Stimulated activated CD4-positive, alpha-beta T cell treated with anti-CD3 and anti-CD28 coated beads, Interleukin-2, amount 100 ng/mL, for 4 hours (primary cell): ENCODE measurements at places on chromosomes 2 and 18.

DNA sequence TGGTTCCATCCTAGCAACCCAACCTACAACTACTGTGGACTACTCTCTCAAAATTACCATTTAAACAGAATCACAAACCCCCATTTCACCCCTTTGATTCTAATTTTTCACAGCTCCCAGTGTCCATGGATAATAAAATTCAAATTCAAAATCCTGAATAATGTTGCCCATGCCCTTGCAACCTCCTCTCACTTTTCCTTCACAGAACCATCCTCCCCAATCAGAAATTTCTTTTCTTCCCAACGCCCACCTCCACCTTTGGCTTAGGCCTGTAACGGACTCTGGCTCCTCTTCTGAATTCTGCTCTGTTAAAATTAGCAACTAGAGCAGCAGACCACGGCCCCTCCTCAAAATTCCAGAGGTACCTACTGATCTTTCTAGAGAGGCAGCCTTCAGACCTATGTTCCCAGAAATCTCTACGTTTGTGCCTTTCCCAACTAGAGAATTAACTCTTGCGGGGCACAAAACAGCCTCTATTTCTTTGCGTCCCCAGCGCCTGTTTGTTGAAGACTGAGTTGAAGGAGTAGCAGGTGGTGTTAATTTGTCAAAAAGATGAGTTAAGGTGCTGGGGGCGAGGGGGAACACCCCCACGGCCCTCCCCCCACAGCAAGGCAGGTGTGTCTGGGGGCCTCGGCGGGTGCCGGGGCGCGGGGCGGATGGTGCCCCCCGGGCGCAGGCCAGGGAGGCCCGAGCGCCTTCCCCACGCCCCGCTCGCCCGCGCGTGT is 428 bp upstream of the MAP3K20 start:
- DNase-seq = no peak

DNA sequence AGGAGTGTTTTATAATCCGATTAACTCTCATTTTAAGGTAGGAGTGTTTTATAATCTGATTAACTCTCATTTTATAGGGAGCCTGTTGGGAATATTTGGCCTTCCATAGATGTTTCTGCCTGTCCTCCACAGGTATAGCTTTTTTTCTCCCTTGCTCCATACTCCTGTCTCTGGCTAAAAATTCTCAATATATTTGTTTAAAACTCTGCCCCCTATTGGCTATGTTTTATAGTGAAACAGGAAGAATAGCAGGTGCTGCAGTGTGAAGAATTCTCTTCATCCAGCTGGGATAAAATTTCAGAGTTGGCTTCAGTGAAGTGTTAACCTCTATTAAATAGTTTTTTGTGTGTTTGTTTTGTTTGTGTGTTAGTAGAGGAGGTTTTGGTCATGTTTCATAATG is 1046.0 kb upstream of the TMEFF2 start:
- DNase-seq = no peak

GRCh38 chr2:19785867-19786266 is 115.9 kb downstream of the TTC32 start:
- no peak for DNase-seq

DNA sequence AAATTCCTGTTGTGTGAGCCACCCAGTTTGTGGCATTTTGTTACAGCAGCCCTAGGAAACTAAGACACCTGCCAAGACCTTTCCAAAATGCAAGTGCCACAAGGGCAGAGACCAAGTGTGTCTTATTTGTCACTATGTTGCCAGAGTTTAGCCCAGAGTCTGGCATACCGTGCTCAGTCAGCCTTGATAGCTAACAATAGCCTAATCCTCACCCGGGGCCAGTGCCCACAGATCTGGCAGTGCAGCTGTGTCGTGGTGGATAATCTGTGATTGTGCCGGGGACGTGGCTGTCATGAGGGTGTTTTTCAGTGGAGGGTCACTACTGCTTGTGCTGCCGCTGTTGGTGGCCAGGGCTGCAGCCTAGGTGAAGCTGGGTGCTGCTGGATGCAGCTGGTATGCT is 53.5 kb downstream of the MEP1B start:
- DNase-seq = no peak

DNA sequence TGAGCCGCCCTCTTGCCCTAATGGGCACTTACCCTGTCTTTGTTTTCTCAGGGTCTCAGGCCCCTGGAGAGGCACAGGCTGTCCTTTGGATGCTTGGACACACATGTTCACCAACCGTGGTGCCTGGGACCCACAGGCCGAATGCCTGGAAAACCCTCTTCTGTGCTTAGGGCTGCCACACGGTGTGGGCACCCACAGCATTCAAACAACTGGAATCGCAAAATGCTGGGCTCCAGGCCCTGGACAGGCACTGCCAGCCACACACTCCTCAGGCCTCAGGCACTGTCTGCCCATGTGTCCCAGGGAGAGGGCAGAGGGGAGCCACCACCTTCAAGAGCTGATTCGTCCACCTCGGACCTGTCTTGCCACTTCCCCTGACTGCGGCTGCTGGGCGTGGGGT is 123.1 kb upstream of the ACKR3 start:
- DNase-seq = no peak

GRCh38 chr2:169094676-169095075 is 25.3 kb downstream of the DHRS9 start:
- DNase-seq = no peak

DNA sequence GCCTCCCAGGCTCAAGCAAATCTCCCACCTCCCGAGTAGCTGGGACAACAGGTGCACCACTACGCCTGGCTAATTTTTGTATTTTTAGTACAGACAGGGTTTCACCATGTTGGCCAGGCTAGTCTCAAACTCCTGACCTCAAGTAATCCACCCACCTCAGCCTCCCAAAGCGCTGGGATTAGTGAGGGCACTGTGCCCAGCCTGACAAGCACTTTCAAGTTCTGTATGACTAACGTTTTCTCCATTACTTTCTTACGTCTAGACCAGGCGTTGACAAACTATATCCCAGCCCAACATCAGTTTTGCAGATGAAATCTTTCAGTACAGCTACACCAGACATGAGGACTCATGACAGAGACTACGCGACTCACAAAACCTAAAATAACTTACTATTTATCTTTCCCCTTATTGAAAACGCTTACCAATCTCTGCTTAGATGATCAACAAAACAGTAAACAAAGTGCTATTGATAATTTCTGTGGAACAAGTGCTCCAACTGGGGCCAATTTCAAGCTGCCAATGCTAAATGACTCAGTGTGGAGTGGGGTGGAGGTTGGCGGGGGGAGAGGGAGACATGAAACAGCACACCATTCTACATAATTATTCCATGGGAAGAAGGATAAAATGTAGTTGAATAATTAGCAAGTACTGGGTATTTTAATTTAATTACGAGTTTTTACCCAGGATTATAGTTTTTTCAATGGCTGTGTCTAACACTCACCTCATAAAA is 59.1 kb downstream of the SAP130 start:
- DNase-seq = no peak

DNA sequence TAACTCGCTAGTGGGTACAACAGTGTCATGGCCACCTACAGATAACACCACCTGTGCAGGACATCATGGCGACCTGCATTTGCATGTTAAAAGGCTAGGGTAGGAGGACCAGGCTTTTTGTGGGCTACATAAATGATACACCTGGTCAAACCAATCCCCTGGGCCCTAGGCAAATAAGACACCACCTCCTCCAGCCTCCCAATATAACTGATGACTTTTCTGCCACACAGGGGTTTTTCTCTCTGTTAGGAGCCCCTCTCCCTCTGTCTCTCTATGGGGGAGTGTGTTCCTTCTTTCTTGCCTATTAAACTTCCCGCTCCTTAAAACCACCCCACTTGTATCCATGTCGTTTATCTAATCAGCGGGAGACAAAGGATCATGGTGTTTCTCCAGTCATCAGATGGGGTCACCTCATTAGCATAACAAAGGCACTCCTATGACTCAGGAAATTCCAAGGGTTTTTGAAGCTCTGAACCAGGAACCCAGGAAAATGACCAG is 10.8 kb upstream of the BUB1 start:
- no peak for DNase-seq

- DNase-seq = no peak
Observed at GRCh38 chr2:127597046-127597983, 48.6 kb upstream of the GPR17 start.

GRCh38 chr2:241842620-241843211 is 16.0 kb downstream of the PDCD1 start:
- no peak for DNase-seq

DNA sequence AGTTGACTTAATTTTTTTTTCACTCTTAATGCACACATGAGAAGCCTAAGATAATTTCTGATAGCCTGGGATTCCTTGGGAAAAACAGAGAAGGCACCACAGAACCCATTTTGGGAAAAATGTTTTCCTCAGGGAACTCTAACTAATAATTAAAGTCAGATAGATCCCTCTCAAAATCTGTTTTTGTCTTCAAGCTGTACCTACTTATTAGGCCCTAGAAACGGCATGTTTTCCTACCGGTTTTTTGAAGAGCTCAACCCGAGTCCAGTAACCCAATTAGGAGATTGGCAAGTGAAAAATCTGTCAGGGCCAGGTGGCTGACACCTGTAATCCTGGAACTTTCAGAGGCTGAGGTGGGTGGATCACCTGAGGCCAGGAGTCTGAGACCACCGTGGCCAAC is 16.1 kb upstream of the PDK1 start:
- no peak for DNase-seq

DNA sequence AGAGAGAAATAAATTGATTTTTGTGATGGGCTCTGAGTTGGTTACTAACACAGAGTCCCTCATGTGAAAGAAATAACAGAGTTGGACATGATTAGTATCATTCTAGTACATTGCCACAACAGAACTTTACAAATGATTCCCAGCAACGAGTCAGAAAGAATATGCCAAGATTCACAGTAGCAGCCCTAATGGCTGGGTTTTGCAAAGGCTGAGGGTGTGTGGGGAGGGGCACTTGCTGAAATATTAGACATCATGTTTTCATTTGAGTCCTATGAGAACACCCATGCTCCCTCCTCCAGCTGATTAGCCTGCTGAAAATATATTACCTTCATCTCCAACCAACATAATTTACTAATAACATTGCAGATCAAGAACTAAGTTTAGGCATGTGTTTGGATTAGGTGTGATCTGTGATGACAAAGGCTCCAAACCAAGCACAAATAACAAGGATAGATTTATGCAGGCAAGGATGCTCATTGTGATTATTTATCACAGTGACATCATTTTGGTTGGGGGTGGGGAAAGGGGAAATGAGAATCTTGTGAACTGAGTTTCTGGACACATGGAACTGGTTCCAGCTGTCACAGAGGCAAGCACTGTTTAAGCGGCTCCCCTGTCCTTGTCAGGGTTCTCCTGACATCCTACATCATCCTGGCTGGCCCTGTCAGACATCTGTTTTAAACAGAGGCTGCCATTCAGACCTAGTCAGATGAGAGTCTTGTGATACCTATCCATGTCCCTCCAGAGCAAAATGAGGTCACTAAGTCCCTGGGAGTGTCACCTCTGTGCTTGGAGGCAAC is 205.8 kb upstream of the NCKAP5 start:
- DNase-seq = no peak

DNA sequence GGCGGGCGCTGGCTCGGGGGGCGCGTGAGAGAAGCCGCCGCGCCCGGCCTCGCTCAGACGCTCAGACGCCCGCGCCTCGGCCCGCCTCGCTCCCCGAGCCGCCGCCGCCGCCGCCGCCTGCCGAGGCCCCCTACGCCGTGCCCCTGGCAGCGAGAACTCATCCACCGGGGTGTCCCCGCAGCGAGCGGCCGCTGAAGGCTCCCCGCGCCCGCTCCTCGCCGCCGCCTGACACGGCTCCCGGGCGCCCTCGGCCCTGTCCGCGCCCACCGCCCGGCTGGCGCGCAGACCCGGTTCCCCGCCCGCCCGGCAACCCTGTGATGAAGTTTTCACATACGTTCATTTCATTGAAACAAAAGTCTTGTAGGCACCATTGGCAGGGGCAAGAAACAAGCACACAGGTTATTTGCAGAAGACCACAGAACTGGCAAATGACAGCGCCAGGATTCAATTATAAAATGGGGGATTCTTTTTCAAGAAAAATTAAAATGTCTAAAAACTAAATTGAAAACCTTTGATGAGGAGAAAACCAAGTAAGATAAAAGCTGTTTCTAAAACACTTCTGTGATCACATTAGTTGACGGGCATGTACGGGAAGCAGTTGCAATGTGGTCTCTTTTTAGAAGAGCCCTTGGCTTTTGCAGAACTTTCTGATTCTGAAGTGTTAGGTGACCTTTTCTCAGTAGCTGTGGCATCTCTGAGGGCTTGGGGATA is 50.5 kb upstream of the TUBA3D start:
- DNase-seq = no peak

DNA sequence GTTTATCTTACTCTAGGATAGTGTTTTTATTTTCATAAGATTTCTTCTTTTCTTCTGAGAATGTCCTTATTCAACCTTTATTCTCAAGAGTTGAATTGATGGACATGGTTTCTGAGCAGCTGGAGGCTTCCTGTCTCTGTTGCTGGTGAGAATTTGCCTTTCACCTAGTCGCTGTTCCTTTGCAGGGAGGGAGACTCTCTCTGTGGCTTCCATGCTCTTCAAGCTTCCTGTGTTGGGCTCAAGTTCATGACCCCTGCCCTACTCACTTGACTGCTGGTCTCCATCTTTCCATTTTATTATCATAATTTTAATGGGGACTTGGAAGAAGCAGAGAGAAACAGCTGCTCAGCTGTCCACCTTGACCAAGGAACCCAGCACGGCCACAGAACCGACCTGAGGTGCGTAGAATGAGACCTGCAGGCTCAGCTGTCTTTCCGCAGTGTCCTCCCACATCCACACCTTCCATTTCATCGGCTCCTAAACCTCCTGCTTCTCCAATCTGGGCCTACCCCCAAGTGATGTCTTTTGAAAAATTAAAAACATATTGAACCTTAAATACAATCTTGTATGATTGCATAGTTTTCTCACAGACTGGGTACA is 24.2 kb downstream of the TMEM18 start:
- no peak for DNase-seq

DNA sequence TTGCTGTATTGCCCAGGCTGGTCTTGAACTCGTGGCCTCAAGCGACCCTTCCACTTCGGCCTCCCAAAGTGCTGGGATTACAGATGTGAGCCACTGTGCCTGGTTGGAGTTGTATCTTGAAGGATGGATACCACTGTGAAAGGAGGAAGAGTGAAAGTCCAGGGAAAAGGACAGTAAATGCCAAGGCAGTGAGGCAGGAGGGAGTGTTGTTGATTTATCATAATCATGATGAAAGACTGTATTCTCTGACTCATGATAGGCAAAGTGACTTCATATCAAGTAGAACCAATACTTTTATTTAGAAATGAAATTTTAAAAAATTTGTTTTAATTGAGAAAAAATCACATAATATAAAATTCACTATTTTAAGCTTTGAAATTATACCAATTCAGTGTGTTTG is 162.3 kb downstream of the ARHGAP28 start:
- DNase-seq = no peak

- DNase-seq = no peak
Observed at GRCh38 chr2:197890168-197890567, 85.8 kb downstream of the PLCL1 start.

- no peak for DNase-seq
Observed at GRCh38 chr18:1017227-1018058, 112.8 kb downstream of the ADCYAP1 start.

DNA sequence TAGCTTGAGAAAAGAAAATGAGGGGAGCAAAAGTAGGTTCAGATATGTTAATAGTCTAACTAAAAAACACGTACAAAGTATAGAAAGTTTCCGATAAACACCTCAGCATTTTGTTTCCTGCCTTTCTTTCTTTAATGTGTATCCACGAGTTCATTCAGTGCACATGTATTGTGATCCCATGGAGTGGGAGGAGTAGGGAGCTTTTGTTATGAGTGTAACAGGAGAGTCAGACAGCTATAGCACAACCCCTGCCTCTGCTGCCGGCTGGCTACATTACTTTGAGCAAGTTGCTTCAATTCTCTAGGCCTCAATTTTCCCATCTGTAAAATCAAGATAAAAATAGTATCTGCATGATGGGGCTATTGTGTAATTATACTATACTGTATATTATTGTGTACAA is 249.2 kb upstream of the FIGN start:
- DNase-seq = no peak
